Endothelial cell of umbilical vein (primary cell): ENCODE measurements at places on chromosomes 11 and 22. TPM values are rescaled to one million over a fixed set of nuclear protein-coding genes. Genes with fewer than 3 reads are reported as not detected.

A4GALT gene
- 5.4 and 8.7 TPM in 2 replicates for polyA plus RNA-seq

SLC22A6 gene
- not detected in 2 replicates for polyA plus RNA-seq

GRCh38 chr11:64863391-64864060, 14.9 kb downstream of the EHD1 start:
- DNase-seq = no peak

DNA sequence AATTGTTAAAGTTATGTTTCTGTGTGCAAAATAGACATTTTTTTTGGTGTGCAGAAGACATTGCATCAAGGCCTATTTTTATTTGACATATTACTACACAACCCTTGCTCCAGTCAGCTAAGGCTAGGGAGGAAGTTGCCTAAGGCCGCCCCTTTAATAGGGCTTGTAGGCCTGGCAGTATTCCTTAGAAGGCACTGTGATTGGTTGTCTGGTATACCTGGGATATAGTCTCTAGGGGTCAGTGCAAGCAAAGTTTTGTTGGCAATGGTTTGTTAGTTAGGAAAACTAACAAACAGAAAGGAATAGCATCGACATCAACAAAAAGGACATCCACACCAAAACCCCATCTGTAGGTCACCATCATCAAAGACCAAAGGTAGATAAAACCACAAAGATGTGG, 16.9 kb downstream of the CCDC15 start:
- DNase-seq = peak; percentile 26
